Kidney capillary endothelial cell (primary cell): ENCODE measurements at places on chromosomes 6 and 20.

GRCh38 chr20:3815703-3816315 lies 4.5 kb upstream of the AP5S1 start:
- DNase-seq = no peak

DNA sequence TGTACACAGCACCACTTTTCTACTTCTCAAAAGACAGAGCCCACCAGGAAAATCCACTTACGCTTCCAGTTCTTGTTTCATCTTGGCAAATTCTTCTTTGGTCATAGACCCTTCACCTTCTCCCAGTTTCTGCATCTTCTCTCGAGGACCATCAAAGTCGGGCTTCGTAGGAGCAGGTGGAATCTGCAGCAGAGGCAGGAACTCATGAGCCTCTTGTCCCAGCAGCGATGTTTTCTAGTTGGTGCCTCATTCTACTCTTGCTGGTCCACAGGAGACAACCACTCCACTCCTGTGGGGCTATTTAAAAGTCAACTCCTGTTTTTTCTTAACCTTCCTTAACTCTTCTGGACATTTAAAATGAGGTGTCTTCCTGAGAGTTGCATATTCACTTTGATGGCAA lies 14.7 kb downstream of the SNX5 start:
- DNase-seq = no peak

GRCh38 chr6:109344226-109344625 lies 38.0 kb downstream of the CD164 start:
- DNase-seq = no peak

DNA sequence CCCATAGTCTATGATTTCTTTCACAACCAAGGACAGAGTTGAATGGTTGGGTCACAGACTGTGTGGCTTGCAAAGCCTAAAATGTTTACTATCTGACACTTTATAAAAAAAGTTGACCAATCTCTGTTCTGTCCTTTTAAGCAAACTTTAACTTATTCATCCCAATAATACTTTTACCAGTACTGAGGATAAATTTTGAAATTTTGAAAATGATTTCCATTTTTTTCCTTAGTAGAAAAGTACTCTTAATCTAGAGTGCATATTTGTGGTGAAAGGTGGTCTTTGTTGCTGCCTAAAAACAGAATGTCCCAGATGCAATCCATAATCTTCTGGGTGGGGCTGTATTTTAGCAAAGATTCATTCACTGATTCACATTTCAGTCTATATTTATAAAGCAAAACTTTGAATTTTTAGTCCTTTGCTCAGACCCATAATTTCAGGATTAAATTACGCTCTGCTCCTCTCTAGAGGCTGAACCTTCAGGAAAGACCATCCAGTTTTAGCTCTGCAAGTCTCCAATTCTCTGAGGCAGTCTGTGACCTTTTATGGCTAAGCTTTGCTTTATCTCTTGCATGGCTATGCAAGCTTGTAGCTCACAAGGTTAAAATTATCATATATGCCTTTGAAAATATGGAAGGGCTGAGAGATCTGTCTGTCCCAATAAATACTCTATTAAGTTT lies 573.5 kb downstream of the COL12A1 start:
- no peak for DNase-seq

DNA sequence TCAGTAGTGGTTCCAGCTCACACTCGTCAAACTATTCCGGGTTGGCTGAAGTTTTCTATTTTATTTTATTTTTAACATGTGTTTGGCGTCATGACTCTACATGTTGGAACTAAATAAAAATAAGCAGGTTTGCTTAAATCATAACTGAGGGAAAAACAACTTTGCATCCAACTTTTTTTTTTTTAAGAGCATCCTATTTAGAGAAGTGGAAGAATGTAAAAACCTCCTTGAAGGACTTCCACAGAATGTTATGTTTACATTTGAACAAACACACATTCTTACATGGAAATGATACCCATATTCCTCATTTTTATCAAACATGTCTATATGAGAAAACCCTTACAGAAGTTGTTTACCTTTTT lies 659 bp downstream of the PRDM1 start:
- no peak for DNase-seq

DNA sequence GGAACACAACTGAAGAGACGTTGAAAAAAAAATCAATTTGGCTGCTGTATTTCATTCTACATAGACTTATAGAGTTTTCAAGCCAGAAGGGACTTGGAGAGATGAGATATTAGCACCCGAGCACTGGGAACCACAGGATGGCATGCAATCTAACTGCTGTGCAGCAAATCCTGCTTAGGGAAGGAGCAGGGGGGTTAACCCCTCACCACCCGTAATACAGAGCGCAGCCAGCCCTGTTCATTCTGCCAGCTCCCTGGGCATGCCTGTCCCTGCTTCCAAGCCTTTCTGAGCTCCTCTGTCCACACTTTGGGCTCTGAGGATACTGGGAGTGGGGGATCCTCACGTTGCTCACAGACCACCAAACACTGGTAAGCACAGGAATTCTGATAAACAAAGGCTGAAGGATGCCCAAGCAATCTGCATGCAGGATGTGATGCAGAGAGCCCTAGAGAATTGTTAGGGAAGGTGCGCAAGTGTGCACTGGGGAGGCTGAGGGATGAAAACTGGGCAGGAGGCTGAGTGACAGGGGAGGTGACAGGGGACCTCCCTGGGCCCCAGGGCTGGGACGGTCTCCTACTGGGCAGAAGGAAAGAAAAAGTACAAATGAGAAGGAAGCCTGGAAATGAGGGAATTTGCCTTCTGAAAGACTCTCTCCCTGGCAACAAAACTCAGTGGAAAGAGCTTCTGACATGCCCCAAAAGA lies 34.0 kb downstream of the CPNE5 start:
- no peak for DNase-seq

DNA sequence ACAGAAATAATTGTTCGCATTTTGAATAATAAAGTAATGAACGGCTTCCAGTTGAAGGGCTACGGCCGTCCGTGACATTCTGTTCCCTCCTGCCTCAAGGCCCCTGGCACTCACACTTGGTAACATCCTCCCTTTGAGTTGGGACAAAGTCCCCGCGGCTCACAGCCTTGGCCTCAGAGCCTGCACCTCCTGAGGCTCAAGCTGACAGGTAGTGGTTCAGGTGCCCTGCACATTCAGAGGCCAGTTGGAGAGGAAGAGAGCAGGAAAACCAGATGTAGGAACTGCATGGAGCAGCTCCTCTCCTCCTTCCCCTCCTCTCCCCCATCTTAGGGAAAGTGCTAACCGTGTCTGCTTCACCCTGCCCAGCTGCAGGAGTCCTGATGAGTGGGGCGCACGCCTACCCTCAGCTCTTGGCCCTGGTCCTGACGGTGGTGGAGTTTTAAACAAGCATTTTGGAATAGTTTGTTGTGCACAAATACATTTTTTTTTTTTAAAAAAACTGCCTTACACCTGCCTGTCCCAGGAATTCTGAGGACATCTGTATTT lies 393.1 kb downstream of the SMOC2 start:
- no peak for DNase-seq

GRCh38 chr6:4021854-4022695 lies 56.9 kb downstream of the FAM217A start:
- peak; percentile 34 for DNase-seq

- DNase-seq = peak; percentile 41
Observed at GRCh38 chr6:26158581-26159356, 71.5 kb downstream of the HFE start.

DNA sequence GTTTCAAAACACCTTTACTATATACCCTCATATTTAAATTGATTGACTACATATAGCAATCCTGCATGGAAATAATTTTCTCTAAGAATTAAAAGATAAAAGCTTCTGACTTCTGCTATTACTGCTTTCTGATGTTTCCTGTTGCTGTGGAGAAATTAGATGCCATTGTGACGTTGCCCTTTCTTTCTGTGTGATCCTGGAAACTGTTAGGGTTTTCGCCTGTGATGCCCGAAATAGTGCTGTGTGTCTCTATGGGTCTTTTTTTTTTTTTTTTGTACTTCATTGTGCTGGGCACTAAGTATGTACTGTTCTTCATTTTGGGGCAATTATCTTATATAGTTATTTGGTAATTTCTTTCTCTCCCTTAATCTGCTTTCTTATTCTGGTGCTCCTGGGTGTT lies 205.0 kb downstream of the ARID1B start:
- no peak for DNase-seq

DNA sequence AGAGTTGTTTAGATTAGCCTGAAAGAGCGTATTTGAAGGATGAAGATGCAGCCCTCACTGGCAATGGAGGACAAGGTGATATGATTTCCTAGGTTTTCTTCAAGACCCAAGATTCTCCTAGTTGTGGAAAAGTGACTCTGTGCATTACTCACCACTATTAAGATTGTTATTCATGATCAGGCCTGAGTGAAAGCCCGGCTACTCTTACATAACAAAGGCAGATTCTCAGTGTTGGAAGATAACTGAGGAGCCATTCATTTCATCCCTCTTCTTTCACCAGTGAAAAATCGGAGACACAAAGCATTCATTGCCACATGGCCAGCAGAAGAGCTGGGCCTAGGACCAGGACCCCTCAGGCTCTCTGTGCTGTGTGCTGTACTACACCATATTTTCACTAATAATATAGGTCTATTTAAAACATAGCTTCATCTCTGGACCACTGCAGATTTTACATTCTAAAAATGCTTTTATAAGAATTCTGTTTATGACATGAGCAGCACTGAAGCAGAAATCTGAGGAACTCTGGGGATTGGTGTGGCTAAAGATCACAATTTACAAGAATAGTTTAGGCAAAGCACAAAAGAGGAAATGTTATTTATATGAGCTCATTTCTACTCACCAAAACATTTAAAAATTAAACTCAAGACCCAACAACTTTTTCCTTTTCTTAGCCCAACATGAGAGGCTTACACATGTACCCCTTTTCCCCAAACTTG lies 181.9 kb upstream of the CCN2 start:
- peak; percentile 44 for DNase-seq

DNA sequence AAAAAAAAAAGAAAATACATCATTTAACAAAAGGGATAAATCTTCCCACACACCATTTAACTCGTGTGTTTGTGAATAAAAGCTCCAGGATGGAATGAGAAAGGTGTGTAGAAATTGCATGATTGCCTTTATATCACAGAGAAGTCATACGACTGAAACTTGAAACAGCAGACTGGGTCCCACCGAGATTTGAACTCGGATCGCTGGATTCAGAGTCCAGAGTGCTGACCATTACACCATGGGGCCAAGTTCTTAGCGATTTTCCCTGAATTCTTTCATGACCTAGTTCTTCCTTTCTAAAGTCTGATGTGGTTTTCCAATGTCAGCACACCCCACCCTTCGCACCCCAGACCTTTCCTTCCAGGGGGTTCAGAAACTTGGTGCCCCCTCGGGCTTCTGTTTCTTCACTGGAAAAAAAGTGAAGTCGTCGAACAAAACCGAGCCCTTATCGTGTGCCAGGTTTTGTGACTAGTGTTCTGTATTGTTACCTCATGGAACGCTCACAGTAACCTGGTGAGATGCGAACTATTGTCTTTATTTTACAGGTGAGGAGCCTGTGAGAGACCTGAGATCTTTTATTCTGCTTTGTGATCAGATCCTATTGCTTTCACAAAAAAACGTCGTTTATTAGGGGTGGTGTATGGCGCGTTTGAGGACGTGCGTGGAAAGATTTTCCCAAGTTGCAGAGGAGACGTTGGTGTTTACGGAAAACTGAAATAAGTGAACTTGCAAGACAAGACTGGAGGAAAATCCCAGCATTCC lies 120.8 kb downstream of the OR2B2 start:
- DNase-seq = peak; percentile 84

GRCh38 chr20:13648291-13649228 lies 9.8 kb upstream of the TASP1 start:
- DNase-seq = no peak

DNA sequence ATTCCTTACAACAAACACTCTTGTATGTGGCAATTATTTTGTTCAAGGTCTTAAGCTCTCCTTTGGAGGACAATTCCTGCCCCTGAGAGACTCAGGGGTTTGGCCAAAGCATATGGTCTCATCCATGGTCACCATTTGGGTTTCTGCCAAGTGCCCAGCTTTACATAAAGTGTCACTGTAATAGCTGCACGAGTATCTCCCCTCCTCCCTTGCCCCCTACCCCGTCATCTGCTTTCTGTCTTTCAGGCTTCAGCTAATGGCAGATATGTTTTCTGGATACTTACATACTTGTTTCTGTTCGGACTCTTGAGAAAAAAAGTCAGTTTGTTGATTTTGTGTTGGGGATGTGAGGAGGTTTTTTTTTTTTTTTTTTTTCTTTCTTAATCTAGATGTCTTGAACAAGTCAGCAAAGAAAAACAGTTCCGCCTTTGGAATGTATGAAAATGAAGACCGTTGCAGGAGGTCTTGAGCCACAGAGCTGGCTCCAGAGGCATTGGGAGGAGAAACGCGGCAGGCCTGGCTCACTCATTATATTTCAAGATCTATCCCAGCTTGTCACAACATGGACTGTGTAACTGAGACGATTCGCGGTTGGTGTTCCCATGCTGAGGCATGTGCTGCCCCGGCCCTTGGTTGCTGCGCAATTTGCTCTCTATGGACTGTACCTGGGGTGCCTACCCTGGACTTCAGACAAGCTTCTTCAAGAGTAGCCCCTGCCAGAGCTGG lies 32.6 kb upstream of the STX16 start:
- DNase-seq = no peak

GRCh38 chr20:51569815-51570738 lies 27.6 kb upstream of the NFATC2 start:
- no peak for DNase-seq

GRCh38 chr6:19562468-19562867 lies 274.7 kb upstream of the ID4 start:
- DNase-seq = no peak

GRCh38 chr6:124234801-124235200 lies 431.1 kb downstream of the NKAIN2 start:
- DNase-seq = no peak

DNA sequence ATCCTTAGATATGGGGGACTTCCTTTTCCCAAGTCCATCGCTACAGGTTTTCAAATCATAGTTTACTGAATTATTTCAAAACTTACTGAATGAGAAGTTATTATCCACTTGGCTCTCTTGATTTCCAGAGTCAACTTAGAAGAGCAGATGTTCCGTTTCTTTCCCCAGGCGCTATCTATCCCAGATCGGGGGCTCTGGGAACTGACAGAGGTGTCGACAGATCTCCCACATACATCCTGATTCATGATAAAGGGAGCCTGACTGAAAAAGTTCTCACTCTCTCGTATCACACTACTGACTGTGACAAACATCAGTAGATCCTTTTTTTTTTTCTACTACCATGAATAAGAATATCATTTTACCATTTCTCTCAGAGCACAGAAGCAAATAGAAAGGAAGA lies 654.8 kb downstream of the RNF144B start:
- no peak for DNase-seq

DNA sequence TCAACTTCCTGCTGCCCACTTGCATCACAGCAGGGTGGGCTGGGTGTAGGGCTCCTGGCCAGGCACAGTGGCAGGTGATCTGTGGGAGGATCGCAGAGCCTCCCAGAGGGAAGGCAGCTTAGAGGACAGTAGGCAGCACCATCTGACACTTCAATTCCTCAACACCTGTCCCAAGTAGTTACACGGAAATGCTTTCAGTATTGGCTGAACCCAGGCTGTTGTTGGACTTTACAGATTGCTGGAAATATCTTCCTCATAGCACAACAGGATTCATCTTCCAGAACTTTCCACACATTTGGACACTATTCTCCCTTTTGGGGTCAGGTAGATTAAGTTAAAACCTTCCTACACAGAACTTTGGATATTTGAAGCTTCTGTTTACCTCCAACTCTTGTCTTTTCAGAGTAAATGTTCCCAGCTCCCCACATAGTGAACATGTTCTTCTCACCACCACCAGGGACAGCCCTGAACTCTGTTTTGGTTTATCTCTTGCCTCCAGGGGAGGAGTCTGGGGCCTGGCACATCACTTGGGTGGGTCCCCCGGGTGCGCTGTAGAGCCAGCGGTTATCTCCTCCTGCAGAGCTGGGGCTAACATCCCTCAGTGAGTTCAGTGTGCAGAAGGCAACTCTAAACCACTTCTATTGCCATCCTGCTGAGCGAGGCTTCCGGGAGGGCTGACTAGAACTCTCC lies 3.5 kb upstream of the SLC22A2 start:
- no peak for DNase-seq
